Small intestine (tissue), 16 donors: ENCODE measurements at places on chromosomes 2 and 18. TPM values are rescaled to one million over a fixed set of nuclear protein-coding genes. Genes with fewer than 3 reads are reported as not detected.

DNA sequence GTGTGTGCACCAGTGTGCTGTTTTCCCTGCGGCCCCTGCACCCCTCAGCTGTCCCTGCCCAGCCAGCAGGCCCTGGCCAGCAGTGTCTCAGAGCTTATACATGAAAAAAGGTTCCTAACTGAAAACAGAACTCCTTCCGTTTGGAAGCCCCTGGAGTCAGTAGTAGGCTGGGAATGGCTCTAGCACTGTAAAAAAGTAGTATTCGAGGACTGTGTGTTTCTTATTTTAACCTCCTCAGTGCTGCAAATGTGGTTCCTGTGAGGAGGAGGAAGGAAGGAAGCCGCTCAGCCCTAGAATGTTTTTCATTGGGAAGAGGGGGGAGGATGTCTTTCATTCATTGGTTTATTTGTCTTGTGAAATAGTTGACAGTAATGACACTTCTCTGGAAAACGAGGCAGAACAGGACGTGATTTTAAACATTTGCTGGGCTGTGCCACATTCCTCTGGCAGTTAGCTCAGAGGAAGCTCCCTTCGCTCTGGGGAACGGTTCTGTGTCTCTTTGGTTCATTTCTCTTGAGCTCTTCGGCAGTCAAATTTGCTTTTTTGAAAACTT lies 103.5 kb downstream of the SPTBN1 start:
- DNase-seq, result peak; percentile 73

DNA sequence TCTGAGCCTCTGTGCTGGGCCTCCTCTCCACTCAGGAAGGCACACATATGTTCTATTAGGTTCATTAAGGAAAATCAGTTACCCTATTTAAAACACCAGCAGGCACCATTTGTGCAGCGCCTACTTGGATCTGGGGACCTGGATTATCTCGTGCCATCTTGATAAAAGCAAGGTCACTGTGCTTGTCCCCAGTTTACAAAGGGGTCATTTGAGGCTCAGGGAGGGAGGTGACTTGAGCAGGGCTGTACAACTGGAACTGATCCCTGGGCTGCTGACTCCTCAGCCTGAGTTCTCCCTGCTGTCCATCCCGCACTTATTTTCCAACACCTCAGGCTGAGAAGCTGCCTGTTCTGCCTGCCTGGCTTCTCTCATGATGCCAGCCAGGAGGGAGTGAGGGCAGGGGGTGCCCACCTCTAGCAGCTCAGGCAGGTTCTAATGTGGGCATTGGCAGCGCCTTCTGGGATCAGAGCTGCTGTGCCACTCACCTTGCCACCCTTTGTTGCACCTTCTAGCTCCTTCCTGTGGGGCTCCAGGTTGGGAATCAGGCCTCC lies 120.3 kb downstream of the GLI2 start:
- no peak for DNase-seq

DNA sequence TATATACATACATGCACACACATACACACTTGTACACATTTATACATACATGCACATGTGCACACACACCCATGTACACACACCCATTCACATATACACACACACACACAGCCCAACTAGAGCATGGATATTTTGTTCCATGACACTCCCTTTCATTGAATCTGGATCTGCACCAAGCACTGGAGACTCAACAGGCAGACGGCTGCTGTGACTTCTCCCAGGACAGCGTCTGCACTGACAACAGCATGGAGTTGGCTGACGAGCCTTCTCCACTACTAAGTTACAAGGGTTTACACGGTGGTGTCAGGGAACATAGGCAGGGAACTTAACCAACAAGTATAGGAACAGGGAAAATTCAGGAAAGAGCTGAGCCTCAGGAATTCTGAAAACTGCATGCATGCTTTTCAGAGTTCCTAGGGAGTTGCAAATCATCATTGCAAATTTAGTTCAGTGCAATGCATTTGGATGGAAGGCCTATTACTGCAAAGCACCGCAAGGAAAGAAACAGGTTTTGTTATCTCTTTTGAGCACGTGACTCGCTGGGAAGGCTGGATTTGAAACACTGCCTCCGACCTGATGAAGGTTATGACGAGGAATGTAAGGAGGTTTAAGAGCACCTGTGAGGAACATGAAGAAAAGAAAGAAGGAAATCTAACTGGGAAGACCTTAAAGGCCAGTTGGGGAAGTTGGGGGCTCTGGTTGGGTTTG lies 35.9 kb downstream of the TMEM18 start:
- peak; percentile 28 for DNase-seq

DNA sequence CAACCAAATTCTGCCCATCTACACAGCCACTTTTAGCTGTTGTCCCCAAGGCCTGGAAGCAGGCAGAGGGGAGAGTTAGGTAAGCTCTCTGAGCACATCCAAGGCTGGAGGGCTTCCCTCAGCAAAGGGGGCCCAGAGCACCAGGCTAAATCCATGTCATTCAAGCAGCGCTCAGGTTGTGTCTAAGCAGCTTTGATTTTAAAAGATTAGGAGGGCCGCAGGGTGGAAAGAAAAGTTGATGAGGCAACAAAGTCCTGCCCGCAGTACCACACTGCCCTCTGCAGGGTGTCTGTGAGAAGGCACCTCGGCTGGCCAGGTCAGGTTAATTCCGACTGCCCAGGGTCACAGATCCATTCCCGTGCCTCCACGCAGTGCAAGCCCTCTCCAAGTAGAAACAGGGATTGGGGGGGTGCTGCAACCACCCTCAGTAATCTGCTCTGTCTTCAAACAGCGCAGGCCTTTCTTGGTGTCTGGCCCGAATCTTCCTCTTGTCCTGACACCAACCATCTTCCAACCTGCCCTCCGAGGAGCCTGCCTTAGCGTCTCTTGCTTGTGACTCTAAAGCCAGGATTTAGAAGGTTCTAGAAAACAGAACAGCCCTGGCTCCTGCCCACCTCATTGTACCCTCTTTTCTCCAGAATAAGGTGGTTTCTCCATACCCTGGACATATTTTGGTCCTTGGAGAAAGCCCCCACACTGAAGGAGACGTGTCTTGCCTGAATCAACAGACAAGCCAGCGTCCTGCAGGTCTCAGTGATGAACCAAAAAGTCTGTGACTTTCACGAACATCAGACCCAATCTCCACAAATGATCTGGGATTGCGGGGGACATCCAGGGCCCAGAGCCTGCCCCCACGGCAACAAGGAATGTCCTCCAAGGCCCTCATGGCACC lies 289.2 kb downstream of the TNS1 start:
- DNase-seq, result peak; percentile 58

DNA sequence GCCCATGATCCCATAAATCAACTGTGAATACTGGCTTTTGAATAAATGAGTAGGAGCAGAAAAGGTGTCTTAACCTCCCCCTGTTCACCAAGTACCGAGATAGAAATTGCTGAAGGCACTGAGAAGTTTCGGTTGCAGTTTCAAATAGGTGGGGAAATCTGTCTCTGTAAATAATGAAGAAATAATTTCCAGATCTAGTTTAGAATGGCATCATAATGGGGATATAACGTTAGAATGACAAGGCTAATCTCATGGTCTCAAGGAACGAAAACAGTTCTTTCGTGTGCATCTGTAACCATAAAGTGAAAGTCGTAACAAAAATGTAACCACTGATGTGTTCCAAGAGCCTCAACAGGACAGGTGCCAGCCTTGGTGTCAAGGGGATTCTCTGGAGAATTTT lies 49.9 kb upstream of the TMEM18 start:
- no peak for DNase-seq

DNA sequence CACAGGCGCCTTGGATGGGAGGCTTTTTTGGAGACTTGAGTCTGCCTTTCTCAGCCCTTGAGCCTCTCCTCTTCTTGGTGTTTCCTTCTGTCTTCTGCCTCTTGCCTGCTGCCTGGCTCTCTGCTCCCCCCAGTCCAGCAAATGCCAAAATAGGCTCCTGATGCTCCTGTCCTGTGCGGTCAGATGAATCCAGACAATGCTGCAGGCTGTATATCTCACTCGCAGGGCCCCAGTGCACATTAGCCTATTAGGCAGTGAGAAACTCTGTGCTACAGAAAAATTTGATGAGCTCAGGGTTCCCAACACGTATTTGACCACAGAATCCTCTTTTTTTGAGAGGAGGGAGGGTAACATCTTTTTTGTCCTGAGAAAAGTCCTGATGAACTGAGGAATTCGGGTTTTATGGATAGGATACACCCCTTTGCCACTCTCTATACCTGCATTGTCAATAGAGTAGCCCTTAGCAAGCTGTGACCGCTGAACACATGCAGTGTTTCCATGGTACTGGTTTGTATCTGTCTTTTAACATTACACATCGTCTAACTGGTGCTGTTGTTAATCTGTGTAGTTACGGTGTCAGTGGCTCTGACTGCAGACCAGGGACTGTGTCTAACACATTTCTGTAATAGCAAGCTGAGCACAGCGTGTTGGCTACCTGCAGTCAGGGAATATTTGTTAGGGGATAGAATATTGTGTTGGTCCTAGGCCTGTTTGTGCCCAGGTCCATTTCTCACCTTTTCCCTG lies 50.8 kb downstream of the FAM228A start:
- DNase-seq, result no peak

DNA sequence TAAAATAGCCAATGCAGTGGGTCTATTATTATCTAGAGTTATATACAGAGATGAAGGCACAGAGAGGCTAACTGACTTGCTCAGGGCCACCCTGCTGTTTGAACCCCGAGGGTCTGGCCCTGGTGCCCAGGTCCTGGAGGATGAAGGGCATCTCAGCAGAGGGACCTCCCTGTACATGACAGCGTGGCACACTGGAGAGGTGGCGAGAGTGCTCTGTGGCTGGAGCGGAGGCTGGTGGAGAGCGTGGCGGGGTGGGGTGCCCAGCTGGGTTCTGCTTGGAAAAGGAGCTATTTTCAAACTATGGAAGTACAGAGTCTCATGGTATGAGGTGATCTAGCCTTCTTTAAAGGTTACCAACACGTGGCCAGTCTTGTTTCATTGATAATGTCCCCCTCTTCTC lies 35.8 kb downstream of the GREB1 start:
- no peak for DNase-seq

- DNase-seq, result no peak
Observed at GRCh38 chr2:175981551-175981950, 20.5 kb downstream of the LNPK start.

ACVR1C gene
- 1.2 TPM for polyA plus RNA-seq

LRRC30 gene
- not detected for polyA plus RNA-seq

STAM2 gene
- polyA plus RNA-seq, result 8.9 TPM
